CD4-positive, alpha-beta T cell treated with Interleukin-15 for 1 hour (primary cell): ENCODE measurements at places on chromosomes 7 and 10.

- no peak for DNase-seq
Measured at GRCh38 chr7:49433794-49434193, 339.6 kb upstream of the VWC2 start.

DNA sequence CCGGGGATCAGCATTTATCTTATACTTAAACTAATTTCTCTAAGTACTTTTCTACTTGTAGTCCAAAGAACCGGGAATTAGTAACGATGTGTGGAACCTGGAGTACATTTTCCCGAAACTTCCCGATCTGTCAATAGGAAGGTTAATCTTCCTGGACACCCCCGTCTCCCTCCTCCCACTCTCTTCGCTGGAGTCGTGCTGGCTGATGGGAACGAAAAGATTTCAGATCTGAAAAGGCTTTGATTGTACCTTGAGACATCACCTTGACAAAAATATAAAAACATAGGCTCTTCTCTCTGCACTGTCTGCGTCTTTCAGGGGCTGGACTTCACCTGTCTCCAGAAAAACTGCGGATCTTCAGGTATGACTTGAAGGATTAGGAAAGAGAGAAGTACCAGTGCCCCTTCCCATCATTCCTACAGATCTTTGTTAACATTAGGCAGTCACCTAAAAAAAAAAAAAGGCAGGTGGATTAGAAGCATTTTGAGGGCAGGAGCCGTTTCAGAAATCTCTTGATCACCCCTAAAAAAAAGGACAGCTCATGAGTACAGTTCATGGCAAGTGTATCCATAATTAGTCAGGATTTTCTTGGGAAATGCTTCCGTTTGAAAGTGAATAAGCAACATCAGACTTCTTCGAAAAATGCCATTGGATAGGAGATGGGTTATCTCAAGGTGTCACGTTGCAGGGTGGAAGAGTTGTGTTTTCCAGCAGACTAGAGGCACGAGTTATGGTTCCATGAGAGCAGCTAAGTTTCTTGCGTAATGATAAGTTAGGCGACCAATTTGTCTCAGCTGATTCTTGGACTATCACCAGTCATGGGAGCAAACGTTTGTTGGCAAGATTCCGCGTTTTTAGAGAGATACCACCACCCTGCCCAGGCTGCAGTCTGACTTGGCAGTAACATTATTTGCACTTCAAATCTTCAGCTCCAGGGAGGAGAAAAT is 7.8 kb upstream of the BAMBI start:
- DNase-seq, result no peak

DNA sequence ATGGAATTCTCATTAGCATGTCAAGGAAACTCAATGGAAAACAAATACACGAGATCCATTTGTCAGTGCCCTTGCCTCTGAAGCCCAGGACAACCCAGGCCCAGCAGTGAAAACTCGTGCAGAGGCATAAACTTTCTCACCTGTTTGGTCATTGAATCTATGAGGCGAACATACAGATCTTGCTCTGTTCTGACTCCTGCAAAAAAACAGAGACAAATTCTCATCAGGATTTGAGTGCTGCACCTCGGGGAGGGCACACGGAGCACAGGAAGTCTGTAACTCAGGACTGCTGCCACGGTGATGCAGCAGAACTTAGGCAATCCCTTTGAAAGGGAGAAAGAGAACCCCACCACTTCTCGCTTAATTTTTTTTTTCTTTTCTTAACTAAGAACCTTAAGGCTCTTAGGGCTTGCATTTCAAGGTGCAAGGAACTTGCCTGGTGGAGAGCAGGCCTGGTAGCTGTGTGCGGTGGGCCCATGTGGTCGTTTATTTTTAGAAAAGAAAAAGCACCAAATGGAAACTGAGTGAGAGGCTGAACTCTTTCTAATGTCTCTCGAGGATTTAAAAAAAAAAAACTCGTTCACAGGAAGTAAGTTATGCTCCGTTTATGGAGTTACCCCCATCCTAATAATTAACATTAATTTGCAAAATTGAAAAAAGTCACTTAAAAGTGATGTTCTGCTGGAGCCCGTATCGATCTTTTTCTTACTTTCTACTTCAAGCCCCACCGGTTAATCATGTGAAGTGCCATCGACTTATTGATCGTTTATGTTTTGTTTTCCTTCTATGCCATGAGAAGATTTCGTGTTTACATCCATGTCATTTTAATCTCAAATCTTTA is 1.8 kb downstream of the EBF3 start:
- DNase-seq, result no peak

DNA sequence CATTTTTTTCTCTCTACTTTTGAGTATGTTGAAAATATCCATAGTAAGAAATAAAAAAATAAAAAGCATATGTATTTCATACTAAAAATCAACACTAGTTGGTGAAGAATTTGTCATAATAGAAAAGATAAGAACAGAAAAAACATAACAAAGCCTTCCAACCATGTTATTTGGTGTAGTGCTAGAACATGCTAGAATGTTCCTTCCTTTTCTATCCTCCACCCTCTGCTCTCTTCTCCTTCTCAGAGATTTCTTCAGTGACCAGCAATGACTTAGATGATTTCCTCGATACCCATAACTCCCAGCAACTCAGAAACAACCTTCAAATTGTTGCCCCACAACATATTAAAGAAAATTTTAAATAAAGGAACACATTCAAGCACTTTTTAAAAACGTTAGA is 2.6 kb downstream of the ZC3HAV1 start:
- no peak for DNase-seq

- DNase-seq, result no peak
Measured at GRCh38 chr7:106792233-106792926, 72.7 kb upstream of the PIK3CG start.

DNA sequence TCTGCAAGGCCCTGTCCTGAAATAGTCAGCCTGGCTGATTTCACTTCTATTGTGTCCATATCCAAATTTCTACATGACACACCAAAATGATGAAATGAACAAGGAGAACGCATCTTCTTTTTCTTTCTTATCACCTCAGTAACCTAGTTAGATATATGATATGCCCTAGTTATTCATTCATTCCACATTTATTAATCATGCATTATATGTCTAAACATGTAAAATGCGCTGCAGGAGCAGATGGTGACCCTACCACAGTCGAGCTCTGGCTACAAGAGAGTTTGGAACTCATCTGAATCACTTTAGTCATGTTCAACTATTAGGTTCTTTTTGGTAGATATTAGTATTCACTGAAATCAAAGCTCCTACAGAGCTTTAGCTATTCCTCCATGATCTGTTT is 31.8 kb upstream of the VPS41 start:
- no peak for DNase-seq

DNA sequence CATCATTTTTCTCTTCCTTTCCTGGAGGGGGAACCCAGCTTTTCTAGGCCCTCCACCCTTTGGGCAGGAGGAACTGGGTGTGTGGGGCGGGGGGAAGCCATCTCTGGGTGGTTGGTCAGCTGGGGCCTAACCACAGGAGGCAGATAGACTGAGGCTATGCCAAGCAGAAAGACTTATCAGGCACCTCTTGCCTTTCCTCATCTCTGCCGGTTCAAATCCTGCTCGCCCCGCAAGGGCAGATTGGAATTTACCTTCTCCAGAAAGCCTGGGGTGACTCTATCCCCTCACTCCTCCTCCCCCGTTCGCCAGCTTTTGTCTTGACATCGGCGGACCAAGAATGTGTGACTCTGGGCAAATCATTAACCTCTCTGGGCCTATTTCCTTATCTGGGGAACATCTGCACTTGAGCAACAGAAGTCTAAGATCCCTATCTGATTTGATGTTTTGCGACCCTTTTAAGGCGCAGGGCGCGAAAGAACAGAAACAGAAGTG is 584 bp upstream of the GARS1 start:
- peak; percentile 47 for DNase-seq

DNA sequence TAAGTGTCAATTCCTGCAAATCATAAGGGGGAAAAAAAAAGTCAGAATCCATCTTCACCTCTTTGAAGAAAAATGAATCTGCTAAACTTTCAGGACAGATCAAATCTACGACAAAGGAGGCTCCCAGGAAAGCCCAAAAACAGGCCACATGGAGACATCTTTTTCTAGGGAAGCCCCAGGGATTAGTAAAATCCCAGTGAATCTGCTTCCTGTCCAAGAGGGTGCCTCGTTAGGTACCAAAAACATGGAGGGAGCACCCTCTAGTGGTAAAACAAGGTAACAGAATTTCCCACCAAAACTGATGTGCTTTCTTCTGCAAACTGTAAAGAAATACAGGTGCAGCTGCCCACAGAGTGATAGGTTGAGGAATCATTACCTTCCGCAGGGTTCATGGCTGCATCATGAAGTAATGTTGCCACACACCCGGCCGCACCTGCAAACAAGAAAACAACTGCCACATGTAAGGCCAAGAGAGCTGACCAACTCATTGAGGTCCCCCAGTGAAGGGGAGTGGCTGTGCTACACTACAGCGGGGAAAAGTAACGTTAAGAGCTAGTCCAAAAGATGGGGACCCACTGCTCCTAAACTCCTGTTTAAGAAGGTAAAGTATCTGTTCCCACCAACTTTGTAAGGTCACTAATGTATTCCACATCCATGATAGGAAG is 7.9 kb downstream of the SLC25A28 start:
- peak; percentile 29 for DNase-seq

- DNase-seq, result no peak
Measured at GRCh38 chr10:69573056-69573806, at the start of gene NEUROG3. NEUROG3 (minus strand) TSS chr10:69573422; CDS start chr10:69573043, 379 bp downstream.

GRCh38 chr10:112275512-112276245 is 7.5 kb upstream of the TECTB start:
- no peak for DNase-seq

DNA sequence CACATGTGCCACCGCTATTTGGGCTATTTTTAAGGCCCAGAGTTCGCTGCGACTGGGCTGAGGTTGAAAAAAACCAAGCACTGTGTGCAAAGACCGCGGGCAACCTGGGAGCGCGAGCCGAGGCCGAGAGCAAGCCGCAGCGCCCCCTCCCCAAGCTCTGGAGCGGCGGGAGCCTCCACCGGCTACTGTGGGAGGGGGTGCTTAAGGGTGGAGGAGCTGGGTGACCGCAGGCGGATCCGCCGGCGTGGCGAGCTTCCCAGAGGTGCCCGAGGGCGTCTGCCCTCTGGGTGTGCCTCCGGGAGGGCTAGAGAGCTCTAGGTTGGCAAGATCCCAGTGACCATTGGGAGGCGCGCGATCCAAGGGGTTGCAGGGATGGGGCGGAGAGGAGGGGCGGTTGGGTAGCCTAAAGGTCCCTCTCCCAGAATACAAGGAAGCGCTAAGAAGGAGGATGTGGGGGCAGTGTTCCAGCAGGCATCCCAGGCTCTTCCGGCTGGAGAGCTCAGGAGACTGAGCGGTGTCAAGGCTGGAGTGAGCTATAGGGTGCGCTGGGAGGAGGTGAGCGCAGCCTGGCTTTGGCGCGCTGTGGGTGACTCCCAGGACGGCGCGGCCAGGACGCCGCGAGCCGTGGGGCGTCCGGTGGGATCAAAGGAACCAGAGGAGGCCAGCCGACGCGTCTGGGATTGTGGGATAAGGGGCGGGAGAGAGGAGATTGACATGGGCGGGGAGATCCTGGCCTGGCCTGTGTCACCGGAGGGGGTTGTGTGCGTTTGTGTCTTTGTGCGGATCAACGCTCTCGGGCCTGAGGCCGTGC is 8.0 kb downstream of the DLX5 start:
- no peak for DNase-seq

DNA sequence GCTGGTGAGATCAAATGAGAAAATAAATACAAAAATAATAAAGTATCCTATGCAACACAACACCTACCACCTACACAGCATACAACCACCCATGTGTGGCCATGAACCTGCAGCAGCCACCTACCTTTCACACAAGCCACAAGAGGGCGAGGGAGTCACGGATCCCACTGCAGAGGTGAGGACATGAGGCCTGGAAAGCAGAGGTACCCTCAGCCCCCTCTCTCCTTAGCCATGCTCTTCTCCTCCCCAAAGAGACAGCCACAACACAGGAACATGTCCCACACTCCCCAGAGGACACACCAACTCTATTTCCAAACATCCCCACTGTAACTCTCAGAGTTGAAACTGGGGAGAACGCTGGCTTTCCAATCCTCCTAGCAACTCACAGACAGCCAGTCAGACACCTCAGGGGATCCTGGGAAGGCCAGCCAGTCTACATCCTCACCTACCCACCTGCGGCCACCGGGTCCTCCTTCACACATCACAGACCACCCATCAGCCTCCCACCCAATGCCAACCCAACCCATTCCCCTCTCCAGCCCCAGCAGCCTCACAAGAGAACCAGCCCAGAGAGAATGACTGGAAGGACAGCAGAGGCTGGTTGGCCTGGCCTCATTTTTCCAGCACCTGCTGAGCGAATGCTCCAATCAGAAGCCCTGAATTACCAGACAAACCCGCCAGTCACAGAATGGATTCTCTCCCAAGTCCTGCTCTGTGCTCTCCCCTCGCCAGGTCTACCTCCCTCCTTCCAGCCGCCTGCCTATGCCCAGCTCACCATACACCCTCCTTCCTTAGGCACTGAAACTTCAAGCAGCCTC is 18.4 kb downstream of the DLG5 start:
- no peak for DNase-seq

DNA sequence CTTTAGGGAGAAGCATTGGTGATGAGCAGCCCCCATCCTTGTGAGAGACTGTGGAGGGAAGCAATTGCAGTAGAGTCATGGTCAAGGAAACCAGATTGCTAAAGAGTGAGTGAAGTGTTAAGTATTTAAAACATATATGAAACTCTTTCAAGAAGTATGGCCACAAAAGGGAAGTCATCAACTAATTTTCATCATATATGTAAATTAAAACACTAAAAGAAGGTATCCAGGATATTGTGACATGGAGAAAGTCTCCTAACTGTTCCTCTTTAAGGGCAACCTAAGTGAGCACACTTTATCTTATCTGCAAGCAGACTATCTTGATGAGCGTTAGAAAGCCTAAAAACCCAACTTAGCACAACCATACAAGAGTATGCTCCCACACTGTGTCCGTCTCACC is 69.7 kb downstream of the CD36 start:
- no peak for DNase-seq

DNA sequence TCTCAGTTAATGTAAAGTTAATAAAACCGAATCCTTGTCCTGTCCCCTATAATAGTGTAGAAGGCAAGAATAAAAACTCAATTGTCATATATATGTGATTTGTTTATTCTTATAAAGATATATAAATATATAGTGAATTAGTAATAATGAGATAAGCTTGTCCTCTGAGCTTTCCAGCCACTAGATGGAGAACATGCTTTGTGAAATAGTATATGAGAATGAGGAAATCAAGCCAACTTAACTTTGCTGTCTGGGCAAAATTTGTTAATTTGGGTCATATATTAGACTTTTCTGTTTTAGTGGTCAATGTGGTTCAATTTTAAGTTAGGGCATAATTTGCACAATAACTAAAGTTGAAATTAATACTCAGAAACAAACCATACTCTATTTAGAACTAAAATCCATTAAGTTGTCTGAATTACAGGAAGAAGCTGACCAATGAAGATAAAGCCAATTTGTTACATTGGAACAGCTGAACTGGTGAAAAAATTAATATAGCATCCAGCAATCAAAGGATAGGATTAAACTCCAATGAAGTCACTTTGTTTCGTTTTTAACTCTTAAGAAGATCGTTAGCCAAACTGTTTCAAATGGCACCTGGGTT is 595.0 kb downstream of the ARL4A start:
- DNase-seq, result no peak

GRCh38 chr7:959271-959670 is 4.8 kb upstream of the ADAP1 start:
- DNase-seq, result no peak
